ENCODE measurements at places on chromosomes 5 and 9.

DNA sequence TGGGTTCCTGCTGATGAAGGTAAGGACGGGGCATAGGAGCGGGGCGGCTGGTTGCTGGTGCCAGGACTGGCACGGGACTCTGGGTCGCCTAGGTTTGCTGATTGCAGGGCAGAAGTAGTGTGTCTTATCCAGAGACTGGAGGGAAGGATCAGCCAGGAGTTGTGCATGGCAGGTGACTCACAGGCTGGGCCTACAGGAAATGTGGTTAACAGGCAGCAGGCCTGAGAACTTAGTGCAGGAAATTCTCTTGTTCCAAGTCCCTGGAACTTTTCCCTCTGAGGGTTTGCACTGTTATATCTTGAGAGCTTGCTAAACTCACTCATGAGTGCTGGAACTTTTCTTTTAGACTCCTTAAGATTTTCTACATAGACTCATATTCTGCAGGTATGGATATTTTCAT lies 95.1 kb downstream of the ANXA2R start:
- DNase-seq = no peak

DNA sequence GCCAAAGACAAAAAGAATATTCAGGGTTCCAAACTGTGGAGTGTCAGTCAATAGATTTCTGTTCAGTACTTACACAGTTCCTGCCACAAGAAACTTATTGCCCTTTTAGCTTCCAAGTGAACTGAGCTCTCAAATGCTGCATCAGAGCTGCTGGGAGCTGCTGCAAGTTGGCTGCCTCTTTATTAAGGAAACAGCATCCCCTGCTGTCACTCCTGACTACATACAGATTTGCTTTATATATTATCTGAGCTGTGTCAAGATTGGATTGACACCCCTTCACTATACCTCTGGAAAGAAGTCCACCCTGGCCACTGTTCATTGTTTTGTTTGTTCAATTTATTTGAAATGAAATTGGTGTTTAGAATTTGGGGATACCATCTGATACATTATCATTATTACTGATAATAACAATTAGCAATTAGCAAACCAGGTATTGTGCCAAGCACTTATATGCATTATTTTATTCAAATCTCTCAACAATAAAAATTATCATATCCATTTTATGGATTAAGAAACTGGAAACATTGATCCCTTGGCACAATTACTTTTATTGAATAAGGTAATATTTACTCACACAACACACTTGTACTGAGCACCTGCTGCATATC lies 16.4 kb upstream of the C5orf58 start:
- DNase-seq = no peak

DNA sequence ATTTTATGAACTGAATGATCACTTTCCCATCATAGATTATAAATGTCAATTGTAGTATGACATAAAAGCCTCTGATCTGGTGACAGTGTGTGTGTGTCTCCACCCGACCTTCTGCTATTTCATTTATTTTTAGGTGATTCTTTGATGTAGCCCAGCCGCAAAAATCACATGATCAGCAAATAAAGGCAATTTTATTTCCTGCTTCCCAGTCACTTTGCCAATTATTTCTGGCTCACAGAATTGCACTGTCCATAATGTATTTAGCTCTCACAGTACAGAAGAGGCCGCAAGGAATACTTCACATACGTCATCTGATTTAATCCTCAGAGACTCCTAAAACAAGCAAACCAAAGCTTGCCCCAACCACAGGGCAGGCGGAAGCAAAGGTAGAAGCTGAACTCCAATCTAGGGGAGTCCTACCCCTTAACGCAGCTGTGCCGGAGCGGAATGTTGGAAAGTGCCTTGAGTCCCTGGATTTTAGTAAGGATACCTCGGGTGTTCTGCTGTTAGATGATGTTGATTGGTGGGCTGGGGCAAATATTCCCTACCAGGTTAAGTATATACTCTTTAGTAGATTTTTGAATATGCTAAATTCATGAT lies 384.0 kb upstream of the IRX4 start:
- DNase-seq = no peak

GRCh38 chr5:107578051-107578635 lies 92.6 kb downstream of the EFNA5 start:
- no peak for DNase-seq

GRCh38 chr5:172321593-172321992 lies 38.0 kb upstream of the UBTD2 start:
- DNase-seq = no peak

GRCh38 chr5:35240892-35241291 lies 10.6 kb upstream of the PRLR start:
- DNase-seq = no peak

GRCh38 chr5:142296914-142297417 lies 27.9 kb downstream of the SPRY4 start:
- DNase-seq = no peak

GRCh38 chr5:36876299-36876964 lies at the start of gene NIPBL:
TSS of gene NIPBL (plus strand) at chr5:36876769. CDS start at chr5:36953697, 76,928 bp downstream.
- peak; percentile 79 for DNase-seq

- DNase-seq = no peak
Measured at GRCh38 chr5:7157083-7157482, 238.9 kb upstream of the ADCY2 start.

DNA sequence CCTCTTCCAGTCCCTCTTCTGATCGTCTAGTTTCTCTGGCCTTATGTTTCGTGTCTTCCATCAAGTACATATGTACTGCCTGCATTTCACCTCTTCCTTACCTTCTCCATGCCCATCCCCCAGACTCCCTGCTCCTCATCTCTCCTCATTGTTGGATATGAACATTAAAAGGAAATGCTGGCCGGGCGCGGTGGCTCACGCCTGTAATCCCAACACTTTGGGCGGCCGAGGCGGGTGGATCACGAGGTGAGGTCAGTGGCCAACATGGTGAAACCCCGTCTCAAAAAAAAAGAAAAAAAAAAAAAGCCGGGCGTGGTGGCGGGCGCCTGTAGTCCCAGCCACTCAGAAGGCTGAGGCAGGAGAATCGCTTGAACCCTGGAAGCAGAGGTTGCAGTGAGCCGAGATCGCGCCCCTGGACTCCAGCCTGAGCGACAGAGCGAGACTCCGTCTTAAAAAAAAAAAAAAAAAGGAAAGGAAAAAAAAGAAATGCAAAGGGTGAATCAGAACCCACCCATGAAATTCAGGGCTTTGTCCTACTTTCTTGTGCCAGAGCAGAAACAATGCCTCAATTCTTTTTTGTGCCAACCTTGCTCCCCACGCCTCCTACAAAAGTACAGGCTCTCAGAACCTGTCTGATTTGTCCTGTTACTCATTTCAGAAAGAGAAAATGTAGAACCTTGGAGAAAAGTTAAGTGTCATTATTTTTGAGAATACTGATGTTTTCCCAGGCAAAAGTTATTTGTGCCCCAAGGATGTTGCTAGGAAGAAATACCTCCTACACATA lies 1.5 kb upstream of the ZFR start:
- no peak for DNase-seq

DNA sequence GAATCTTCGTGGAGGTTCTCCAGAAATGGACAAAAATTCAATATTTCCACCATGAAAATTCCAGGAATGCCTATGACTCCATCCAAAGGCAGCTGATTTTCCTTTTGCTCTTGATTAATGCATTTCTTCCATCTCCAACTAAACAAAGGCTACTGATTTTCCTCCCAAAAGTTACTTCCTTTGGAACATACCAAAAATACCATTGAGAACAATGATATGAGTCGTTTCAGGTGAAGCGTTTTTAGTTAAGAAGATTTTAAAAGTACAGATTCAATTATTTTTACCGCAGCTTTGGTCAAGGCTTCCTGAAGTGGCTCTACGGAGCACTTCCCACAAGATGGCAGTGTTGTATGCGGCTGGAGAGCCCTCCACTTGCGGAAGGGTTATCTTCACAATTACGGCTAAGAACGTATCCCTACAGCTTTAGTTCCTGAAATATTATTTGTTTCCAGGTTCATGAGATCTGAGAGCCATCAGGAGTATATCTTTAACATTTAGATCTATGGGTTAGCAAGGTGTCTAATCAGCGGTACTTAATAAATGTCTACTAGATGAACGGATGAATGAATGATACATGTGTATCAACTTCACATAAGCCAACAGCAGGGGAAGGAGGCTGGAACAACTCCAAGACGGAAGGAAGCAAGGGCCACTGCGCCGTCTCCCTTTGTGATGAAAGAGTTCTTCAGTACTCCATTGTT lies 35.9 kb upstream of the ARSB start:
- DNase-seq = no peak

DNA sequence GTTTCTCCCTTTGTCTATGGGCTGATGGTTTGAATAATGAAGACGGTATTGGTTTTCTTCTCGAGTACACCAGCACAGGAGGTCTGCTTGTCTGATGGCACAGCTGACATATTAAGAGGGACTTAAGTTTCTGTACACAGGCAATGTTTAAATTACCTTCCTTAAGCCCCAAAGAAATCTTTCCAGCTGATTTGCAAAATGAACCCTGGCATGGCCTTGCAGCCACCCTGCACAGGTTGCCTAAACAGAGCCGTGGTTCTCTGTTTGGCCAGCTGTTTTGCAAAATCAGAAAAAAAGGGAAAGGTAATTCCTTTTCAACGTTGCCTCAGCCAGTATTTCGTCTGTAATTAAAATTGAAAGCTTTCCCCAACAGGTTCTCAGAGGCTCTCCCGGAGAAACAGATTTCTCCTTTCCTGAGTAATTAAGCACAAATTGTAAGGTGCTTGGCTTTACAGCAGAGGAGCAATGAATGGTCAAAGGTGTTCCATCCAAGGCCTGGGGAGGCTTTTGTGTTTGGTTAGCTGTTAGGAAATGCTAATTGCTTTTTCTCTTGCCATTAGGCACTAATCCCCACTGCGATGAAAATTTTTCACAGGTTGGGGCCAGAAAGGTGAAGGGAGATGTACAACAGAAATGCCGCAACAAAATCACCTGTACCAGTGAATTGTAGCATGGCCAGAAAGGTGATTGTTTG lies 138.9 kb downstream of the RASEF start:
- no peak for DNase-seq
